ENCODE measurements at places on chromosomes 6 and 20. TPM values are rescaled to one million over a fixed set of nuclear protein-coding genes. Genes with fewer than 3 reads are reported as not detected.

DNA sequence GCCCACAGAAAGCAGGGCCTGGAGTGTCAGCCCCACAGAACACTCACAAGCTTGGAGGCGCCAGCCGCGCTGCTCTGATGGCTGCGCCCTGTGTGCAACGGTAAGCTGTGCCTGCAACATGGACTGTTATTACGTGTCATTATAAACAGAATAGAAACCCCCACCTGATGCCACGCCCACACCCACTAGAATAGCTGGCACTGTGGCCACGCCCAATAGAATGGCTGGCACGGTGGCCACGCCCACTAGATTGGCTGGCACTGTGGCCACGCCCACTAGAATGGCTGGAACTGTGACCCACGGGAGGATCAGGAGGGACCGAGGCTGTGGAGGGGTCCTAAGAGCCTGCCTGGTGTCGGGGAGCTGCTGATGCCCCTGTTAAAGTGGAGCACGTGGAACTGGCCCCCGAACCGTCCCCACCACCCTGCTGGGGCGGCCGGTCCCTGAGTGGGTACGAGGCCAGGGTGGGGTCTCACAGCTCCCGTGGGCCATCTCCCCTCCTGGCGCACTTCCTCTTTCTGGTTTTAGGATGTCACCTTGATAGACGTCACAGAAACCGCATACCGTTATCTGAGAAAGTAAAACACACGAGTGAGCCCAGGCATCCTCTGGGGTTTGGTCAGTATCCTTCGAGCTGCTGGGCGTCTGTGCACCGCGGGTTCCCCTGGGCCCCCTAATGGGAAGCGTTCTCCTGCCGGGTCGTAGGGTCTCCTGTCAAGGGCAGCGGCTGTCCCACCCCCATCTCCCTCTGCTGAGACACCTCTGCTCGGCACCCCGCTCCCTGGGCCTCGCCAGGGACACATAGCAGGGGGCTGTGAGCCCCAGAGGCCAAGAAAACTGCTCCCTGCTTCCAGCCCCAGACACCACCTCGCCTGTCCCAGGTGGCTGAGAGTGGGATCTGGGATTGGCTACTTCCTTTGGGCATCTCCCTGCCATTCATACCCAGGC, 25.4 kb downstream of the SLC17A9 start:
- DNase-seq = no peak

- no peak for DNase-seq
Observed at GRCh38 chr6:144171406-144171805, 21.1 kb downstream of the STX11 start.

DNA sequence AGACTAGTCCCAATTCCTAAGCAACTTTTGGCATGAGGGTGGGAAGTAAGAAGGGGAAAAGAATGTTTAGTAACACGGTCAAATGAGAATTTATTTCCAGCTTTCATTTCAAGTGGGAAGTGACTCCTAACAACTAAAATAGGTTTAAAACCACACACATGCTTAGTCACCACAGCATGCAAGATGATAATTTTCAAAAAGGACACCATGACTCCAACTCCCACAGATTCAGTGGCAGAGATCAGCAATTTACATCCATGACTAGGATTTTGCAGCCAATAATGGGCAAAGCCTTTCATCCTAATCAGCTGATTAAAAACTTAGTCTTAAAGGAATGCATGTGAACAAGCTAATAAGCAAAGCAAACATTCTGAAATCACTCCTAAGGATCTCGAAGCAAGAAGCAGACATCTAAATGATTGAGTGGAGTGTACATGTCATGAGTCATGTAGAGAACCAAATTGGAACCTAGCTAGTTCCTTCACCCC, 48.1 kb upstream of the GCLC start:
- no peak for DNase-seq

GRCh38 chr6:142055219-142055618, 77.5 kb upstream of the GJE1 start:
- DNase-seq = no peak

DNA sequence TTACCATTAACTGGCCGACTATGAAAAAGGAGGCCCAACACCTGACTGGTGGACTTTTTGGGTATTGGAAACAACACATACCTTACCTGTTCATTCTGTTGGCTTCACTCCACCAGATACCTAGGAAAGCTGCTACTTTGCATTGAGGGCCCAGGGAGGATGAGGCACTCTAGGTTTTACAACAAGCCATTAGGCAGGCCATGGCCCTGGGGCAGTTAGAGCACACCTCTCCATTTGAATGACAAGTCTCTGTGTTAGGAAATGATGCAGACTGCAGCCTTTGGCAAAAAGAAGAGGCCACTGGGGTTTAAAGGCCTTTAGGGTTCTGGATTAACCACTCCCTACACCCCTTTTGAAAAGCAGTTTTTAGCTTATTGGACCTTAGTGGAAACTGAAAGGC, 144.3 kb downstream of the OR2B2 start:
- DNase-seq = no peak

DNA sequence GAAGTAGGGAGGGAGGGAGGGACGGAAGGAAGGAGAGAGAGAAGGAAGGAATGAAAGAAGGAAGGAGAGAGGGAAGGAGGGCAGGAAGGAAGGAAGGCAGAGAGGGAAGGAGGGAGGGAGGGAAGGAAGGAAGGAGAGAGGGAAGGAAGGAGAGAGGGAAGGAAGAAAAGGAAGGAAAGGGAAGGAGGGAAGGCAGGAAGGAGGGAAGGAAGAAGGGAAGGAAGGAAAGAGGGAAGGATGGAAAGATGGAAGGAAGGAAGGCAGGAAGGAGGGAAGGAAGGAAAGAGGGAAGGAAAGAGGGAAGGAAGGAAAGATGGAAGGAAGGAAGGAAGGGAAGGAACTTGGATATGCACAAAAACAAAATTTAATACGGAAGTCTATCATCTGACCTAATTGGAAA, 844.5 kb upstream of the DEFB115 start:
- DNase-seq = no peak

DNA sequence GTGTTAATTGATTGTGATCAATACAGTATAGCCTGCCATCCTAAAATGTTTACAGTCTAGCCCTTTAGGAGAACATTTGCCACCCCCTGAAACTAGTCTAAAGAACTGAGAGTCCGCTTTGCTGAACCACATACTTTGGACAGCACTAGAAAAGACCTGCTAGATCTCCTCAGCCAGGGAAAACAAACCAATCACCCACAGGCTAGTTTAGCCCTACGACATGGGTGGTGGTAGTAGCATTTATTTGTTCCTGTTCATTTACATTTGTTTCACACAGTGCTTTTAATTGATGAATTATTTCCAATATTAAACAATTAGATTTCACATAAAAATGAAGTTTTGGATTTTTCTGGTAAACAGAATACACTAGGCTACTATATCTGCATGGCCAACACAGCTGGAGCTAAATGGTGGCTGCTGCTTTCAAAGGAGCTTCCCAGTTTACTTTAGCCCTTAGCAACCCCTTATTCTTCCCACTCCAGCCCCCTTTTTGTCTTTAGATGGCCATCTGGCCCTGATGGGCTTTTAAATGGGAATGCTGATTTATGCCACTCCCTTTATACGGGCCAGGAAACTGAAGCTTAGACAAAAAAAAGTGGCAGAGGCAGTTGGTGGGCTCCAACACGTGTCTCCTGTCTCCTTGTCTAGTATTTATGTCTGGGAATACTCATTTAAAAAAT, 72.4 kb downstream of the ADGRG6 start:
- DNase-seq = no peak

GRCh38 chr6:17485181-17485580, 91.8 kb downstream of the CAP2 start:
- no peak for DNase-seq

DNA sequence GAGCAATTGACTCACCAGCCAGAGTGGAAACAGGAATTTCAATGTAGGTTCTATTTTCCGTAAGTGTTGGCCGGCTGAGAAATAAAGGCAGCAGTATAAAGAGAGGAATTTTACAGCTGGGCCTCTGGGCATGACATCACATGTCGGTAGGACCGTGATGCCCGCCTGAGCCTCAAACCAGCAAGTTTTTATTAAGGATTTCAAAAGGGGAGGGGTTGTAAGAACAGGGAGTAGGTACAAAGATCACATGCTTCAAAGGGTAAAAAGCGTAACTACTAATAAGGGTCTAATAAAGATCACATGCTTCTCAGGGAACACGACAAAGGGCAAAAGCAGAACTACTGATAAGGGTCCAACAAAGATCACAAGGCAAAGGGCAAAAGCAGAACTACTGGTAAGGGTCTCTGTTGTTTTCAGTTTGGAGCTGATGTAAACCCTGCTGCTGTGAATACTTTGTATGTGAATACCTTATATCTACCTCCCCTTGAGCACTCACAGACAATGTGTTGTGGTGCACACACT, 9.0 kb upstream of the TULP4 start:
- no peak for DNase-seq

- no peak for DNase-seq
Observed at GRCh38 chr6:145428706-145429105, 306.6 kb downstream of the EPM2A start.

CLIC5 gene
- under 0.01 TPM for total RNA-seq

OR2B6 gene
- not detected for total RNA-seq

PAK5 gene
- total RNA-seq = not detected

ENPP4 gene
- 9.1 TPM for total RNA-seq

ANKRD6 gene
- total RNA-seq = 32.6 TPM
